A549 treated with RU486 at 1 μM for 4 hours (cell line): ENCODE measurements at places on chromosomes 2 and 18. TPM values are rescaled to one million over a fixed set of nuclear protein-coding genes. Genes with fewer than 3 reads are reported as not detected.

The UGT1A8 gene
- 0.06 to 0.13 TPM in 2 of 5 replicates, not detected in the others for total RNA-seq

The DYSF gene
- total RNA-seq = 0.56 to 0.81 TPM (median 0.67 TPM) in 5 replicates

The DTNA gene
- total RNA-seq = 0.14 to 0.39 TPM (median 0.17 TPM) in 4 of 5 replicates, not detected in the other

The M1AP gene
- total RNA-seq = not detected in 5 replicates

The ATP8B1 gene
- total RNA-seq = 6.5 to 10.7 TPM (median 9.3 TPM) in 5 replicates

The EML6 gene
- 0.92 to 1.4 TPM (median 1.0 TPM) in 5 replicates for total RNA-seq

The OSBPL6 gene
- total RNA-seq = 5.7 to 8.7 TPM (median 7.0 TPM) in 5 replicates

The ANKRD30BL gene
- total RNA-seq = not detected in 5 replicates

The SCTR gene
- not detected in 5 replicates for total RNA-seq

The OR6B2 gene
- total RNA-seq = not detected in 5 replicates

The ARMC9 gene
- 13.3 to 16.7 TPM (median 15.8 TPM) in 5 replicates for total RNA-seq

The FBLN7 gene
- 0.59 to 0.97 TPM (median 0.78 TPM) in 4 of 5 replicates, not detected in the other for total RNA-seq

The DSG2 gene
- 29.9 to 63.9 TPM (median 58.5 TPM) in 5 replicates for total RNA-seq

The RAB6C gene
- not detected in 5 replicates for total RNA-seq

The ZNF532 gene
- 19.3 to 22.8 TPM (median 21.8 TPM) in 5 replicates for total RNA-seq

The HNRNPA3 gene
- total RNA-seq = 359 to 444 TPM (median 396 TPM) in 5 replicates

The IWS1 gene
- 40.6 to 48.8 TPM (median 41.1 TPM) in 5 replicates for total RNA-seq

The CDK15 gene
- not detected in 5 replicates for total RNA-seq

The LAMA1 gene
- 0.05 to 0.08 TPM (median 0.07 TPM) in 5 replicates for total RNA-seq

The ANO7 gene
- 1.7 to 2.7 TPM (median 1.9 TPM) in 5 replicates for total RNA-seq

The SPAG16 gene
- 6.3 to 14.3 TPM (median 11.7 TPM) in 5 replicates for total RNA-seq

The CPO gene
- total RNA-seq = not detected in 5 replicates

The E2F6 gene
- total RNA-seq = 20.5 to 30.7 TPM (median 27.2 TPM) in 5 replicates

The C1QL2 gene
- 0.07 to 0.15 TPM (median 0.11 TPM) in 4 of 5 replicates, not detected in the other for total RNA-seq

The RASGRP3 gene
- total RNA-seq = 0.70 to 1.6 TPM (median 1.2 TPM) in 5 replicates

The CLEC4F gene
- not detected in 5 replicates for total RNA-seq

The COBLL1 gene
- 2.7 to 4.4 TPM (median 4.0 TPM) in 5 replicates for total RNA-seq

The ANKRD30B gene
- total RNA-seq = not detected in 5 replicates

The SERPINB13 gene
- total RNA-seq = not detected in 5 replicates

The CRYGC gene
- not detected in 5 replicates for total RNA-seq

The CXCR4 gene
- 0.29 to 0.65 TPM (median 0.42 TPM) in 5 replicates for total RNA-seq

The ASB3 gene
- total RNA-seq = 9.1 to 14.2 TPM (median 12.6 TPM) in 5 replicates

The CTNNA2 gene
- total RNA-seq = 0.13 to 0.89 TPM (median 0.22 TPM) in 5 replicates

The CHRNG gene
- not detected in 5 replicates for total RNA-seq

The NT5DC4 gene
- total RNA-seq = 0.05 to 0.13 TPM in 2 of 5 replicates, not detected in the others
